Memory B cell (primary cell): ENCODE measurements at places on chromosomes 4 and X.

DNA sequence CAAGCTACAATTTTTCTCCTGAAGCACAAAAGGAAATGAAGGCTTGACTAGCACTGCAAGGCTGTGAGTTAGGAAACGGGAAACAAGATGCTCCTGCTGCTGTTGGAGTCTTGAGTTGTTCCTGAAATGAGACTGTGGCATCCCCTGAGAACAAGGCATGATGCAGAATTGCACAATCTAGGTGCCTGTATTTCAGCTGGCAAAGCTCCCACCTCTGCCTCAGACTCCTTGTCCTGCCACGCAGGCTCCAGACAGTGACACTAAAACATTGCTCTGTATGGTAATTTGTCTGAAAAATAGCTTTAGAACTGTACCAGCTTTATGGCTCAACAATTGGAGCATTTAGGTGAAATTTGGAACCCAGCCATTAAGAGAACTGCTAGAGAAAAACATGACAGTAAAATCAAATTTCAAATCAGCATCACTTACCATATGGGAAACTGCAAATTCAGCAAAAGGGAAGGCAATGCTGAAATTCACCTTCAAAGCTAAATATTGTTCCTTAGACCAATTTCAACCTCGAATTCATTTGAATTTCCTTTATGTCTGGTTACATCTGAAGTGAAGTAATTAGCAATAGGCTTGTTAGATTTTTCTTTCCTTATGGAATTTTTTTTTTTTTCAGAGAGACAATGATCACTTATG, 103.4 kb downstream of the MFAP3L start:
- H3K4me3 ChIP-seq: no peak overlapping the region
- DNase-seq: no peak
- no peaks in the 10 kb centered on the region for H3K36me3 ChIP-seq
- no peaks in the 10 kb centered on the region for H3K4me1 ChIP-seq
- H3K27me3 ChIP-seq: peaks cover 2% of the 10 kb centered on the region
- no peak overlapping the region for H3K27ac ChIP-seq

GRCh38 chr4:83124111-83124780, 9.7 kb upstream of the PLAC8 start:
- no peaks in the 10 kb centered on the region for H3K36me3 ChIP-seq
- DNase-seq: no peak
- no peaks in the 10 kb centered on the region for H3K27me3 ChIP-seq
- H3K4me3 ChIP-seq: peak overlapping the region; percentile 78
- H3K27ac ChIP-seq: peak overlapping the region; percentile 75
- peaks cover 23% of the 10 kb centered on the region for H3K4me1 ChIP-seq

- no peaks in the 10 kb centered on the region for H3K4me1 ChIP-seq
- H3K36me3 ChIP-seq: no peaks in the 10 kb centered on the region
- no peak overlapping the region for H3K4me3 ChIP-seq
Measured at GRCh38 chrX:17817251-17817650, 43.8 kb downstream of the RAI2 start.

GRCh38 chrX:68433155-68433980, at the start of gene OPHN1:
TSS of gene OPHN1 (minus strand) at chrX:68433495. CDS start at chrX:68433020, 475 bp downstream.
- H3K4me3 ChIP-seq: peak within 1 kb of the TSS; percentile 75
- H3K4me1 ChIP-seq: peaks cover 8% of the 10 kb centered on the region
- no peak within 1 kb of the TSS for H3K27ac ChIP-seq
- DNase-seq: no peak

DNA sequence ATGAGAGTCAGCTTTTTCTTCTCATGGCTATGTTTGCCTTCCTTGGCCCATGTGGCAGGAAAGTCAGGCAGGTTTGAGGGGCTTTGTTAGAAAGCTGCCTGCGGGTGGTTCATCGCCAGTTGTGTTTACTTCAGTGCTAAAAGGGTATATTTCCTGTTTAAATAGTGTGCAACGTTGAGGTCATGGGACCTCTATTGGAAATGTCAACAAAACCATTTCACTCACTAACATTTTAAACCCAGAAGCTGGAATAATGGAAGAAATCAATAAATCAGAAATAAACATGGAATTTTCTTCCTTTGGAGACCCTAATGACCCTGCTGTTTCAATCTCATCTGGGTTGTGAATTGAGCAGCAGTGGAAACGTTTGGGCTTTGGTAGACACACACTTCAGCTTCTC, 185.8 kb downstream of the ANKRD50 start:
- DNase-seq: no peak
- H3K27ac ChIP-seq: no peak overlapping the region
- H3K27me3 ChIP-seq: no peaks in the 10 kb centered on the region
- H3K36me3 ChIP-seq: no peaks in the 10 kb centered on the region
- H3K4me3 ChIP-seq: no peak overlapping the region
- H3K4me1 ChIP-seq: no peaks in the 10 kb centered on the region

GRCh38 chr4:98522062-98522461, 136.3 kb downstream of the TSPAN5 start:
- no peak overlapping the region for H3K4me3 ChIP-seq
- DNase-seq: no peak
- H3K36me3 ChIP-seq: no peaks in the 10 kb centered on the region

DNA sequence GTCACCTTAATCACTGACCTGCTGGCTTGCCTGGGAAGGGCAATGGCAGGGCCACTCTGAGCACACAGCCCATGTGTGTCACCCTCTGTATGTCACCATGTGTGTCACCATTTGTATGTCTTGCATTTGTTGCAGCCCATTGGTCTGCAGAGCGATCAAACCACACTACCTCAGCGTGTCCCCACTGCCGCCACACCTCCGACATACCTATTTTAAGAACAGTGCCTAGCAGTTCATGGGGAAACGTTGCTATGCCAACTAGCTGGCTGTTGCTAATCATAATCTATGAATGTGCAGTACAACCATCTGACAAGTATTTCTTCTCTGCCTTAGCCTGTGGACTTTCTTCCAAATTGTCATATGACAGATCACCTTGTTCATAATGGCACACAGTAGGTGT, 8.0 kb upstream of the CRMP1 start:
- no peak for DNase-seq
- H3K36me3 ChIP-seq: peaks cover 3% of the 10 kb centered on the region
- no peaks in the 10 kb centered on the region for H3K4me1 ChIP-seq
- peaks cover 12% of the 10 kb centered on the region for H3K27me3 ChIP-seq

DNA sequence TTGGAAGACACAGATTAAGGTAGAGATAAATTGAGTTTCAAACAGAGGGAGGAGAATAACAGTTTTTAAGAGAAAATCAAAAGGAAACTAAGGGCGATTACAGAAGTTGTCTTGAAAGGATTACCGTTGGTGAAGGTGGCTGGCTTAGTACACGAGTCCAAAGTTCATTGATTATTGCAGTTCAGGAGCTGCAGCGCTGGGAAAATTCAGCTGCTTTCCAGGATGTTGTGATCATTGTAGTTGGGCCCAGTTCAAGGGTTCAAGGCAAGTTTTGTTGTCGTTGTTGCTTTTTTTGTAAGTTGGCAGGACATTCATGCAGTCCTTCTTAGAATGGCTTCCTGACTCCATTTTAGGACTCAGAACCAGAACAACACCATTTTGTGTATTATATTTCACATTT, 461.7 kb downstream of the RAPGEF2 start:
- H3K27ac ChIP-seq: no peak overlapping the region
- H3K27me3 ChIP-seq: no peaks in the 10 kb centered on the region
- no peaks in the 10 kb centered on the region for H3K36me3 ChIP-seq
- no peak overlapping the region for H3K4me3 ChIP-seq
- no peak for DNase-seq

DNA sequence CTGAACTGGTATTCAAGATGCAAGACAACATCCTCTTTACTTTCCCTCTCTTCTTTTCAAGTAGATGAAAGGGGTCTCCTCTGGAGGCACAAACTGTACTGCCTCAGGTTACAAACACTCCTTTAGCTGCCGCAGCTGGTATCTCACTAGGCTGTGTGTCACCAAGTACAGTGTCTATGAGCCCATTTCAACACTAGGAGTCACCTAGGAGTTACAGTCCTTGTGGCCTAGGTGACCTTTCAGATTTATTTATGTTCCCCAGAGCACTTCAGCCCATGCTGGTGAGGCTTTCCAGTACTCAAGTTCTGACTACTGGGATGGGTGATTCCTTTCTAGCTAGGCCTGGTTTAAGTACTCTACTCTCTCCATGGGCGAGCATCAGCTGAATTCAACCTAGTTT, 32.4 kb upstream of the TMLHE start:
- peaks cover 6% of the 10 kb centered on the region for H3K36me3 ChIP-seq
- H3K4me3 ChIP-seq: no peak overlapping the region
- no peaks in the 10 kb centered on the region for H3K4me1 ChIP-seq
- H3K27me3 ChIP-seq: peaks cover 5% of the 10 kb centered on the region
- H3K27ac ChIP-seq: no peak overlapping the region

- H3K27ac ChIP-seq: no peak overlapping the region
- H3K4me1 ChIP-seq: no peaks in the 10 kb centered on the region
- H3K27me3 ChIP-seq: no peaks in the 10 kb centered on the region
- H3K36me3 ChIP-seq: no peaks in the 10 kb centered on the region
Measured at GRCh38 chr4:127421437-127421836, 211.3 kb upstream of the INTU start.

DNA sequence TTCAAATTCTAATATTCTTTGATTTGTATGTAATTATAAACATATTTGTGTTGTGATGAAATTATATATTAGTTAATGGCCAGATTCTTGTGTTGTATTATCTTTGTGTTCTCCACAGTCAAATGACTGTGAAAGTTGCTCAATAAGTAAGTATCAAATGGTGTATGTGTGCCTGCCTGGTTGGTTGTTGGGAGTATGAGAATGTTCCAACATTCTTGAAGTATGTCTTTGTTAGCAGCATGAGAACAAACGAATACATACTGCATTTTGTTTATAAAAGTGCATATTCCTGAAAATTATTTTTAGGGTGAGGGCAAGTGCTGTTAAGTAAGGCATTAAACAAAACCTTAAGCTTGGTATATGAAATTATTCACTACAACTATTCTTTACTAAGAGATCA, 16.2 kb downstream of the ARHGEF38 start:
- H3K4me1 ChIP-seq: no peaks in the 10 kb centered on the region
- no peak overlapping the region for H3K4me3 ChIP-seq
- no peaks in the 10 kb centered on the region for H3K36me3 ChIP-seq
- H3K27ac ChIP-seq: no peak overlapping the region
- H3K27me3 ChIP-seq: no peaks in the 10 kb centered on the region

GRCh38 chrX:13741695-13742094, 7.1 kb downstream of the OFD1 start:
- H3K4me3 ChIP-seq: peak overlapping the region; percentile 65
- H3K36me3 ChIP-seq: peaks cover 3% of the 10 kb centered on the region
- H3K4me1 ChIP-seq: peaks cover 8% of the 10 kb centered on the region
- H3K27ac ChIP-seq: peak overlapping the region; percentile 96
- no peaks in the 10 kb centered on the region for H3K27me3 ChIP-seq
- no peak for DNase-seq

- H3K4me3 ChIP-seq: no peak overlapping the region
- no peak for DNase-seq
- peaks cover 2% of the 10 kb centered on the region for H3K4me1 ChIP-seq
Measured at GRCh38 chrX:45445745-45446412, 245.2 kb upstream of the DIPK2B start.

- no peak overlapping the region for H3K4me3 ChIP-seq
- H3K36me3 ChIP-seq: no peaks in the 10 kb centered on the region
- H3K27me3 ChIP-seq: no peaks in the 10 kb centered on the region
- DNase-seq: no peak
Measured at GRCh38 chr4:113292371-113293042, 243.1 kb downstream of the ANK2 start.

GRCh38 chrX:23501974-23502373, 165.3 kb upstream of the PRDX4 start:
- H3K4me1 ChIP-seq: no peaks in the 10 kb centered on the region
- DNase-seq: no peak
- no peaks in the 10 kb centered on the region for H3K36me3 ChIP-seq
- no peak overlapping the region for H3K4me3 ChIP-seq
- no peak overlapping the region for H3K27ac ChIP-seq
- H3K27me3 ChIP-seq: no peaks in the 10 kb centered on the region

DNA sequence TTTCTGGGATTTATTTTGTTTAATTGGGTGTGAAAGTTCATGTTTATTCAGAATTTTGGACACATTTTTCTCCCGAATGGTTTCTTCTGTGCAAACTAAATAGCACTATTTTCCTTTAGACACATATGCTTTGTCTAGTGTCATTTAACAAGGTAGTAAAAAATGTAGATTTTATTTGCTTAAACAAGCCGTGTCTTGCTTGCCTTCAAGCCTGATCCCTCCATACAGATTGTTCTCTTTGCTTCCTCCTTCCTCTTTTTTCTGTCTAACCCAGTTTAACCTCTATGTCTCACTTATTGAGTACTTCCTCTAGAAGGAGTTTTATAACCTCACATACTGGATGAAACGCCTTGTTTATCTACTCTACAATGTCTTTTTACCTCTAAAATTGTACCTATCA, 211.8 kb downstream of the NPFFR2 start:
- no peak overlapping the region for H3K4me3 ChIP-seq
- H3K36me3 ChIP-seq: no peaks in the 10 kb centered on the region
- no peaks in the 10 kb centered on the region for H3K27me3 ChIP-seq
- no peaks in the 10 kb centered on the region for H3K4me1 ChIP-seq
- no peak overlapping the region for H3K27ac ChIP-seq
- DNase-seq: no peak

- peaks cover 1% of the 10 kb centered on the region for H3K36me3 ChIP-seq
- DNase-seq: no peak
- H3K4me3 ChIP-seq: no peak overlapping the region
- no peaks in the 10 kb centered on the region for H3K4me1 ChIP-seq
- H3K27ac ChIP-seq: no peak overlapping the region
- H3K27me3 ChIP-seq: no peaks in the 10 kb centered on the region
Measured at GRCh38 chr4:107876099-107876498, 51.4 kb downstream of the SGMS2 start.

DNA sequence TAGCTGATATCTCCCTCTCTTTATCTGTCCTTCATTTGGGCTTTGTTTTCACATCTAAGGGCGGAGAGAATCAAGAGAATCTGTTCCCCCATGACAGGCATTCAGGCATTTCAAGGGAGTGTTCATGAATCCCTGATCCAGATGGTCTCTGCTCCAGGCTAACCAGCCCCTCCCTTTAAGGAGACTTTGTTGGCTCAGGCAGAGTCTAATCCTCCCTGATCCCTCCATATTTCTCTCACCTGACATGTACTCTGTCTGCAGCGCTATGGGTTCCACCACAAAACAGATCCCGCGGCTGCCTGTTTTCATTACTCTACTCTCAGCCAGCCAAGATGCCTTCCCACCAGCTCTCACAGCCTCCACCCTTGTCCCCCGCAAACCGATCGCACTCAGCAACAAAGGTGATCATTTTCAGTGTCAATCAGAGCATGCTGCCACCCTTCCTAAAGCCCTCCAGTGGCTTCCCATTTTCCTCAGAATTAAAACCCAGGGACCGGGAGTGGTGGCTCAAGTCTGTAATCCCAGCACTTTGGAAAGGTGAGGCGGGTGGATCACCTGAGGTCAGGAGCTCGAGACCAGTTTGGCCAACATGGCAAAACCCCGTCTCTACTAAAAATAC, 30.3 kb upstream of the SLC2A9 start:
- H3K4me1 ChIP-seq: peaks cover 3% of the 10 kb centered on the region
- H3K36me3 ChIP-seq: peaks cover 26% of the 10 kb centered on the region
- no peak for DNase-seq
- no peaks in the 10 kb centered on the region for H3K27me3 ChIP-seq

GRCh38 chr4:78742300-78742699, 33.9 kb upstream of the BMP2K start:
- H3K27ac ChIP-seq: peak overlapping the region; percentile 71
- H3K36me3 ChIP-seq: no peaks in the 10 kb centered on the region
- H3K27me3 ChIP-seq: no peaks in the 10 kb centered on the region
- H3K4me3 ChIP-seq: no peak overlapping the region

GRCh38 chr4:7392438-7393421, 42.0 kb downstream of the PSAPL1 start:
- H3K27ac ChIP-seq: no peak overlapping the region
- H3K36me3 ChIP-seq: no peaks in the 10 kb centered on the region
- DNase-seq: no peak
- no peak overlapping the region for H3K4me3 ChIP-seq
